ENCODE measurements at places on chromosomes 13 and 19.

GRCh38 chr19:52196256-52196967, 6.6 kb downstream of the PPP2R1A start:
- DNase-seq = no peak

GRCh38 chr13:25196971-25197370, 24.9 kb upstream of the AMER2 start:
- DNase-seq = no peak

DNA sequence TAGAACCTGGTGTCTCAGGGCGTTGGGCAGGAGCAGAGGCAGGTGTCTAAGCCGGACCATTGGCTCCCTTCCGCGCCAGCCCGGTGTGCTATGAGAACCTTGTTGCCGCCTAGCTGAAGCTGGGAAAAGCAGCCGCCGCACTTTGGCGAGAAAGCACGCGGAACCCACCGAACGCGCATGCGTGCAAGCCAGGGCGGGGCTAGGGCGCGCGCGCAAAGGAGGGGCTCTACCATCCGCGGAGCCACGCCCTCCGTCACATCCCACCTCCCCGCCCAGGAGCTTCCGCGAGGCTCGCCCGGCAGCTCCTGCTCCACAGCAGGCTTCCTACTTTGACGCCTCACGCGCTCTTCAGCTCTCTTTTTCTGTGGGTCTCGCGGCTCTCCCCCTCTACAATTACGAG, 51.3 kb downstream of the WDR87 start:
- peak; percentile 61 for DNase-seq

DNA sequence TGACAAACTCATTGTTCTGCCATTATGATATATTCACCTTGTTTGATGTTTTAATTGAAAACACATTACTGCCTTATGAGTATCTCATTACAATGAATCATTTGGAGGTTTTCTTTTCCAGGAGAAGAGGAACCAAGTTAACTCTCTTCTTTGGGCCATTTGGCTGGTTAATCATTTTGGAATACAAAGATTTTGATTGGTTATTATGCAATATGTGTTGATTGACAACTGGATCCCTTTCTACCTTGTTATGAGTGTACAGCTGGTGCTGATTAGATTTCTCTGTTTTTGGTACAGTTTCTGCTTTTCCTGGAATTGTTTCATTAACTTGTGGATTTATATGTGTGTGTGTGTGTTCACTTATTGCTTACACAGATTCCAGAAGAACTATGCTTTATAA, 49.2 kb upstream of the RGCC start:
- no peak for DNase-seq

- no peak for DNase-seq
Measured at GRCh38 chr13:39257642-39258041, 219.4 kb downstream of the NHLRC3 start.

DNA sequence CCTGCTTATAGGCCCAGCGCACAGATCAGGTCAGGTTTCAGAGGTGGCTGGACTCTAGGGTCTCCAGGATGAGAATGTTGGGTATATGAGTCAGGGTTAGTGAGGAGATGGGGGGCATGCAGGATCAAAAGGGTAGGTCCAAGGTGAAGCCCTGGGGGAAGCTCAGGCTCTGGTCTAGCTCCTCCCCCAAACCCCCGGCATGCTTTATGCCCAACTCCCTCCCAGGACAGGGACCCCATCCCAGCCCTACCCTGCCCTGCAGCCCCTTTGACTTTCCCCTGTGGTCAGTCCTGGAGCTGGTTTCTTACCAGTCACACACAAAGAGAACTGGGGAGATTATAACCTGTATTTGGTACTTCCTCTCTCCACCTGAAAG, 9.8 kb upstream of the CEACAM18 start:
- no peak for DNase-seq

DNA sequence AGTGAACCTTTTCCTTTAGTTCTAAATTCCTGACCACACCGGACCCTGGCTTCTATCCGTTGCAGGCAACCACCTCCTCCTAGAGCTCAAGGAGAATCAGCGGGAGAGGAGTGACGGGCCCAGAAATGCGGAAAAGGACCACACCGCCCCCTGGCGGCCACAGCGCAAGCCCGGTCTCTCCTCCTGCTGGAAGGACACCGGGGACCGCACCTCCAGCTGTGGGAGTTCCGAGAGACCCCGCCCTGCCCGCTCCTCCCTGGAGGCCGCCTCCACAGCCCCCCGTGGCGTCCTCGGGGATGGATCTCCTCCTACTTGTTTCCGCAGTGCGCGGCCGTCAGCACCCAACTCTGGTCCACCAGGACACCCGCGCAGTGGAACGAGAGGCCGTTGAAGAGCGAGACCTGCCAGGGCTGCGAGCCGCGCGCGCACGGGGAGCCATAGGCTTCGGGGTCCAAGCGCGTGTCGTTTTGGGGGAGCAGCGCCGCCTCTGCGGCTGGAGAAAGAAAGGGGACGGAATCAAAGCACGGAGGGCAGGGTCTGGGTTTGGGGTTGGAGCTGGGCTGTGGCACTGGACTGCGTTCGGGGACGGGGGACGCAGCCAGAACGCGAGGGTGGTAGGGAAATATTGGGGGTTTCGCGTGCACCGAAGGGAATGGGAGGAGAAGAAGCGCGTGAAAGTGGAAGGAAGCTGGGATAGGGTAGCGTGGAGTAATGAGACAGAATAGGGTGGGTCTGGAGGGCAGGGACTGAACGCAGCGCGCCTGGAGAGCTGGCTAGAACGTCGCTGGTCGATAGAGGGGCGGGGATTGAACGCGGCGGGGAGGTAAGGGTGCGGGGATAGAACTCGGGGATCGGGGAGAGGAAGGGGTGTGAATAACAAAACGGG, 2.5 kb downstream of the KLK10 start:
- DNase-seq = peak; percentile 68

DNA sequence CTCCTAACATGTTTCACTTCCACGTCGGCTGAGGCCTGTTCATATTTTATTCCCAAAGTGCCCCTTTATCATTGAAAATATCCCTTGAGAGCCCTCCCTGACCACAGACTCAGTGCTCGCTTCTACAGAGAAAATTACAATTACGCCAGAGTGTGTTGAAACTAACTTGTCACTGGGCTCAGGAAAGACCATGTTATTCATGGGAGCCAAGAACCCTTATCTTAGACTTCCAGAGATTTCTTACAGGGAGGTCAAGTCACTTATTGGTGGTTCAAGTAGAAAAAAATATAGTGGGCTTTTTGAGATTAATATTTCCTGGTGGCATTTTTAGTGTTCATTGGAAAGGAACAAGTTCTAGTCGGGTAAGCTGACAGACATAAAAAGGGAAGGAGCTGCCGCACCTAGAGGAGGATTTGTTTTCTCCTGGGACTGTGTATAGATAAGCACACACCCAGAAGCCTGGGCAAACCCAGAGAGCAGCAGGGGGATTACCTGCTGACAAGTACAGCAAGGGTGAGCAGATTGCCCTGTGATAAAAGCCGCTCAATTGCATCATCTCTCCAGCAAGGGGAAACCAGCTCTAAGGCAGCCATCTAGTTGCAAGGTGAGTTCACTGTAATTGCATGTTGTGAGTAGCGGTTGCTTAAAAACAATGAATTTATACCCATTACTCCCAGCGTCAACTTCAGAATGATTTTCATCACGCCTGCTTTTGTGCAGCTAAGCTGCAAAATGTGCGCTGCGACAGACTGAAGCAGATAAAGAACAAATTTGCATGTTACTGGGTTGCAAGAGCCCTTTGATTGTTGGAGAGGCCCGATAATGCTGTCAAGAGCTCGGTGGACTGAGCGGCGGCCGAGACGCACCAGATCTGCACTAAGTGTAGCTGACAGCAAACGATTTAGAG, 46.2 kb downstream of the DCT start:
- no peak for DNase-seq

DNA sequence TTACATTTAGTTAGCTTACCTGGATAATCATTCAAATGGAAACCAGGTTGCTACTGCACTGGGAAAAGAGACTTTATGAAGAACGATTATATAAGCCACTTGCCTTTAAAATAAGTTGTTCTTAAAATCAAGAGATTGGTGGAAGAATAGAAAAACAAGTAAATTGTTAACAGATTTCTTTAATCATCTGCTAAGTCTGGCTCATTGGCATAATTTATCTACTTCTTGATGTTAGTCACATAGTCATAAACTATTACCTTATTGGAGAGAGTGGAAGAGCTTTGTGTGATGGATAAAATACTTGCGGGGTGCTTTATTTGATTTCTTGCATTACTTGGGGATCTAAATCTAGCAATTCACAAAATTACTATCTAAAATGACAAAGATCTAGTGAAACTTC, 6.8 kb downstream of the LSM14A start:
- no peak for DNase-seq

DNA sequence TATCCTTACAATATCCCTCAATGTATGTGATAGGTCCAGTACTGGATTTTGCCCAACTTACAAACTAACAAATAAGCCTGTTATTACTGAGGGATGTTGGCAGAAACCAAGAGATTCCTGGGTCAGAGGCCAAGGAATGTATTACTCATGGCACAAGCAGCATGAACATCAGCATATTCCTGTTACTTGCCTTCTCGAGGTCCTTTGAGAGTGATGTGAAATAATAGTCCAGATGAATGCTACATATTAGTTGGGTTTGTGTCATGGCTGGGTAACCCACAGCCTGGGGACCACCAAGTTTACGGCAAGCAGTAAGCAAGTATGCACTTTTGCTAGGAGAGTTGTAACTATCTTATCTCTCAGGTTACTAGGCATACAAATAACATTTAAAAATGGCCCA, 384.5 kb upstream of the GPC6 start:
- no peak for DNase-seq

GRCh38 chr19:30604657-30605056, 232.5 kb downstream of the ZNF536 start:
- no peak for DNase-seq

- no peak for DNase-seq
Measured at GRCh38 chr13:20356444-20356843, 124.3 kb upstream of the GJB6 start.

GRCh38 chr19:40147693-40148347, 43.4 kb upstream of the MAP3K10 start:
- DNase-seq = no peak

- DNase-seq = no peak
Measured at GRCh38 chr13:50286324-50286723, 271.1 kb downstream of the KCNRG start.

GRCh38 chr19:3586127-3586626, 899 bp downstream of the GIPC3 start:
- no peak for DNase-seq

DNA sequence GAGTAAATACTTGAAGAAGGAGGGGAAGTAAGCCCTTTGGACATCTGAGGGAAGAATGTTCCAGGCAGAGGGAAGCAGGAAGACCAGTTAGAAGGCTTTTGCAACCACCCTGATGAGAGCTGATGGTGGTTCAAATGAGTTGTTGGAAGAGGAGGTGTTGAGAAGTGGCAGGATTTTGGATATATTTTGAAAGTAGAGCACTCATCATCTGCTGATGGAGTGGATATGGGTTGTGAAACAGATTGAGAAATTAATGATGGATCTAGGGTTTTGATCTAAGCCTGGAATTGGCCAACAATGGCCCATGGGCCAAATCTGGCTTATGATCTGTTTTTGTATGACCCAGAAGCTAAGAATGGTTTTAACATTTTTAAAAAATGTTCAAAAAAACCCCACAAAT, 230.7 kb downstream of the NDFIP2 start:
- DNase-seq = no peak

GRCh38 chr19:57161985-57162539, 5.2 kb downstream of the DUXA start:
- no peak for DNase-seq

DNA sequence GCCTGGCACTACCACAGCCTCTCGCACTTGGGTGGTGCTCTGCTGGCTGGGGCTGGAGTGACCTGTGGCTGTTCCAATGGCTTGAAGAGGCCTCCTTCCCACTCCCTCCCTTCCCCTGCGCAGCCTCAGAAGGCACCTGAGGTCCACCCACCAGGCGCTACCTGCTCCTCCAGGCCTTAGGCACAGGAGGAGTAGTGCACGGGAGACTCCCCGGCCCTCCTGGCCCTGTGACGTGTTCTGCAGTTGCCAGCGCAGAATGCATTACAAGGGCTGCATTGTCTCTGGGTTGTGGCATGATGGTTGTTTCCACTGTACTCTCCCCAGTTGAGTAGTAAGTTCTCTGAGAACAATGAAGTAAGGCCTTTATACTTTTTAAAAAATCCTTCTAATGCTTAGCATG, 128.6 kb downstream of the TEX29 start:
- no peak for DNase-seq

GRCh38 chr19:53915000-53915399, 5.9 kb downstream of the CACNG7 start:
- no peak for DNase-seq

DNA sequence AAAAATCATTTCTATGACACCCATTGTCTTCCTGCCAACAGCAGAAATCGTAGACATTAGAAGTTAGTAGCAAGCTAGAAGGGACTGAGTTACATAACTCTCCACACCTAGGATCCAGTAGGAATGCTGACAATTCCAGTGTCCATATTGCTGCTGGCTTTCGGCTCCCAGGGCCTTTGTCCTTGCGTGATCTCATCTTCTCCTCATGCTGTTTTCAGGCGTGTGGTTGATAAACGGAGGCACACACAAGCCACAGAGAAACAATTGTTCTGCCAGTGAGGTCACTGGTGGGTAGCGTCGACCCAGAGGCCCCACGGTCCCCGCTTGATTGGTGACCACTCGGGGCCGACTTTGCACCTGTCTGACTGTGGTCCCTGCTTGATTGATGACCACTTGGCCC, 31.6 kb upstream of the F7 start:
- peak; percentile 0 for DNase-seq

- no peak for DNase-seq
Measured at GRCh38 chr13:73411067-73411809, 352.4 kb downstream of the KLF5 start.

GRCh38 chr13:24654741-24655140, 25.5 kb upstream of the ATP12A start:
- DNase-seq = no peak

- no peak for DNase-seq
Measured at GRCh38 chr19:6667114-6667627, 2.8 kb downstream of the TNFSF14 start.

- DNase-seq = no peak
Measured at GRCh38 chr19:28359431-28360414, 853.2 kb downstream of the UQCRFS1 start.

- DNase-seq = no peak
Measured at GRCh38 chr13:59546178-59546577, 617.5 kb downstream of the DIAPH3 start.

DNA sequence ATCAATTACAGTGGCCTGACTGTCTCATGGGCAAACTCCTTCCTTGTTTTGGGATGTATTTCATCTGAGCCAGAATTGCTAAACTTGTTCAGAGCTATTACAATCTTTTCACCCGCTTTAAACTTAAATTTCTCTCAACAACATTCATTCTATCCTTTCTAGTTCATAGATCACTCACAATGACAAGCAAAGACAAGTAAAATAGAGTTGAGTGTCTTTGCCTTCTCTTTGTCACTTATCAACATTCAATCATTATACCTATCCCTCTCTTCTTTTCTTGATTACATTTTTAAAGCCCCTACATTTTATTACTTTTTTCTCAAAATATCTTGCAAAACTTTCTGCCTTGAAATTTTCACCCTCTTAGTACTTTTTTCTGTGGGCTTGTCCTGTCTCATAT, 1113.1 kb downstream of the PCDH17 start:
- DNase-seq = no peak

Measured in heart right ventricle (tissue), 16 donors.